ENCODE measurements at places on chromosomes 5 and 9.

DNA sequence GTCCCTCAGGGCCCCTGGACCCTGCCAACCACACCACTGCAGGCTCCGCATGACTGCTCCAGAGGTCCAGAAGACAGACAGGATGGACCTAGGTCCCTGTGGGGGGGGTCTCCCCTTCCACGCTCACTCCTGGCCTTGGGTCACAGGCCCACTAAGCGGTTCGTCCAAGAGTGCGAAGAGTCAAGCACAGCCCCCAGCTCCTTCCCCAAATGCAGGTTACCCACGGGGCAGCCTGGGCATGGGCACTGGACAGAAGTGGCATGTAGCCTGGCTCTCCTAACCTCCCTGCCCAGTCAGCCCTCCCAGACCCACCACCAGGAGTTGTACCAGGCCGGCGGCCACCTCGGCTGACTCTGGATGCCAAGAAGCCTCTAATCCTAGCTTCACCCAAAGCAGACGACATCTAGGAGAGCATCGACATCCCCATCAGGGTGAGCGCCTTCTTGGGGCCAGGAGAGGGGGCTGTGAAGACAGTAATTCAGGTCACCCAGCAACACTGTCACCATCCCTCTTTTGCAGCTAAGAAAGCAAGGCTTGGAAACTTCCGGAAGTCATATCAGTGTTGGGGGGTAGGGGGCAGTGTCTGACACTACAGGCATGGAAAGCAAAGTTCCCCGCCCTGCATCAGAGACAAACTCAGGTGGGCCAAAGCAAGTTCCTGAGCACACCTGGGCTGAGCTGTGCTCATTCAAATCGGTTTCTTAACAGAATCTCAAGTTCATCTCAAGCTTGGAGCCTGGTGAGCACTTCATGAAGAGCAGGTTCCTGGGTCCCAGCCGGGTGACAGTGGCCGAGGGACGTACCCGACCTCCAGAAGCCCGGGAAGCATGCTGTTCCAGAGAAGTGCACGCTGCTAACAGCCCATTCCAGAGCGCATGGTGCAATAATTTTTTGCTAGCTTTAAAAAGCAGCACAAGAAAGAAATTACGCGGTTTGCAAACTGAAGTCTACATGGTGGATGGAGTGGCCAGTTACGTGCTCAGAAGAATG is 68.7 kb downstream of the SEMA4D start:
- DNase-seq, result no peak

GRCh38 chr5:142404046-142404477 is 79.2 kb upstream of the SPRY4 start:
- DNase-seq, result no peak

- peak; percentile 58 for DNase-seq
Observed at GRCh38 chr5:168987543-168988300, 313.2 kb downstream of the SLIT3 start.

GRCh38 chr9:4519604-4520003 is 29.3 kb downstream of the SLC1A1 start:
- peak; percentile 16 for DNase-seq

DNA sequence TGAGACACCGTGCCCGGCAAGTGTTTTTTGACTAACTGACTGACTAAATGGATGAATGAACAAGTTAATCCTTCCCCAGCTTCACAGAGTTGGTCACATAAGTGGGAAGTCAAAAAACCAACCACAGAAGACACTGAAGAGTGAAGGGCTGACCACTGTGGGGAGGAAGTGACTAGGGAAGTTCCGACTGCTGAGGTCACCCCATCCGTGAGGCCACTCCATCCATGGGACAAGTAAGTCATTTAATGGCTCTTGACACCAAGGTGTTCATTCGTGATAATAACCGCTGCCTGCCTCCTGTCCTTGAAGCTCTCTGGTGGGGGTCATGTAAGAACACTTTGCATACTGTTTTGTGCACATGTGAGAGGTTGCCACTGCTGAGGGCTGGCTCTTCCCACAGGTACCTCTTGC is 22.2 kb upstream of the CXCL14 start:
- DNase-seq, result no peak

DNA sequence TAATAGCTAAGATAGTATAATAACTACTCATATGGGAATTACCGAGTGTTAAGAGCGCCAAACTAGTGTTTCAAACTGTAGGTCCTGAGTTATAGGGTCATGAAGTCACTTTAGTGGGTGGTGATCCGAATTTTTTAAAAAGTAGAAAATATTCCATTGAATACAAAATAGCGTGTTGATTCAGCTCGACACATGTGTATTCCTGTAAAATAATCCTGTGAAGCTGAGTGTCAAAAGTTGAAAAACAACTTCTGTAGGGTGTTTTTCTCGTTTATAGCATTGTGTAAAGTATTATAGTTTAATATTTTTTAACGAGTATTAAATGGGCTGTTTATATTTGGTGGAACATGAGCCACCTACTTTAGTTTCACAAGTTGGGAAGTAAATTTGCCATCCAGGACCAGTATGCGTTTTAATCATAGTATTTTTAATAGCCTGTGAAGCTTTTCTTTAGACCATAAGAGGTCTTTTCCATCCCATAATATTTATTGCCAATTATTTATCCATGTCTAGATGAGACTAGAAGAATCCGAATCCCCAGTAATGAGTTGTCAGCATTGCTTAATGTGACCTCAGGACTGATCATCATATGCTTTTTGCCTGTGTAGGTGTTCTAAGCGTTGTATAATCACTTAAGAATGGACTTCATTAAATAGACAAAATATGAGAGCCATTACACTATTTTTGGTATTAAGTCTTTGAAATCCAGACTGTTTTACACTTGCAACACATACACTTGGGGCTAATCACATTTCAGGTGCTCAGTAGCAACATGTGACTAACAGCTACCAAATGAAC is 84.1 kb downstream of the PTPDC1 start:
- no peak for DNase-seq
